ENCODE measurements at places on chromosomes 6 and 20. TPM values are rescaled to one million over a fixed set of nuclear protein-coding genes. Genes with fewer than 3 reads are reported as not detected.

GRCh38 chr6:13787137-13787536 lies 27.2 kb downstream of the MCUR1 start:
- no peaks in the 10 kb centered on the region for H3K27me3 ChIP-seq
- H3K4me3 ChIP-seq = peak overlapping the region; percentile 20
- H3K27ac ChIP-seq = peak overlapping the region; percentile 74
- no peak for DNase-seq
- peaks cover 3% of the 10 kb centered on the region for H3K36me3 ChIP-seq

DNA sequence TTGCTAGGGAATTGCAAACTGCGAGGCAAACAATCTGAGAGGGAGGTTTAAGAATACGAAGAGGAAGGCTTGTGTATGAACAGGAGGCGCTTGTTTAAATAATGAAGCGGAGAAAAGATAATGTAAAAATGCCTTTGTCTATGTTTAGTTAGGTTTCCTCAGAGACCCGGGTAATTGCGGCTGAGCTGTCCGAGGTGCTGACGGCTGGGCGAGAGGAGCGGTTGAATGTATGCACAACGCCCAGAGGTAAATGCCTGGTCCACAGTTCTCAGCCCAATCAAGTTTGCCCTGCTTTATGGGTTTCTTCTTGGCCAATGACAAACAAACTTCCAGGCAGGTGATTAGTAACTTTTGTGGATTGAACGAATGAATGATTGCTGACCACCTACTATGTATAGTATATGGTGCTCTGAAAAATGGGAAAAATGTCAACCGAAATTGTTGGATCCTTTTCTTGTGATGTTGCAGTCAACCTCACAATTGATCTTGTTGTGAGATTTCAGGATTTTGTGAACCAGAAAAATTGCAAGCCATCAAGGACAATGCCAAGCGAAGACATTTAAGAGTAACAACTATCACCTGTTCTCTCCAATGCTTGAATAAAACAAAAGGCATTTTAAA lies 38.3 kb upstream of the SLC32A1 start:
- H3K4me3 ChIP-seq = no peak overlapping the region
- H3K4me1 ChIP-seq = no peaks in the 10 kb centered on the region
- peaks cover 11% of the 10 kb centered on the region for H3K27me3 ChIP-seq
- no peak overlapping the region for H3K27ac ChIP-seq
- DNase-seq = peak; percentile 55

DNA sequence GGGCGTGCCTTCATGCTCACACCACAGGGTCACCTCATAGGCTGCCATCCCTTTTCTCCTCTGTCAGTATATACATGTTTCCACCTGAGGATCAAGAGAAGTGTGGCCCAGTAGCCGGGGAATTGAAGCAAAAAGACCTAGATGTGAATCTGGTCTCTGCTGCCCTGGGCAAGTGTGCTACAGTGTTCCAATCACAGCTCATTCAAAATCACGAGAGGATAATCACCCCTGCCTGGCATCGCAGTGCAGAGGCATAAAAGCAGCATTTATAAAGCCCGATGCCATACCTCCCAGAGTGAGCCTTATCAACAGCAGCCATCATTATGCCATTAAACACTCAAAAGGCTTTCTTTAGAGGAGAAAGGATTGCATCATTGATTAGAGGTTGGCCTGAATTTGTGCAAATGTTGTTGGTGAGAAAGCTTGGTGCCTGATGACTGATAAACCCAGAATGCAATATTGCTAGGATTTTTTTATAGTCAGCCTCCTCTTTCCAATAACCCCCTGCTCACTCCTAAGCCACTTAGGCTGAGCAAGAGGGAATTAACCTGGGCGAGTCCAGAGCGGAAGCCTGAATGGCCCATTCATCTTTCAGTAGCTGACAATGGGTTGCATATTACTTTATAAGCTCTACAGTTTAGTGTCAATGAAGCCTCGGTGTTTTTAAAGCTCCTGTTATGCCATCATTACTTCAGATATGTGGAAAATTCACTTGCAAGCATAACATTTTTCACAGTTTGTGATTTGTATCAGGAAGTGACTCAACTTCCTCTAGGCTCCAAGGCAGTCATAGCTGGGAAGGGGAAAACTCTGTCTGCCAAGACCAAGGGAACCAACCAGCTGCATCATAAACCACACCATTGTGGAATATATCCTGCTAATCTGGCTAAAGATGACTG lies 92.5 kb upstream of the NXT1 start:
- no peak overlapping the region for H3K27ac ChIP-seq
- no peak overlapping the region for H3K4me3 ChIP-seq
- H3K4me1 ChIP-seq = peaks cover 19% of the 10 kb centered on the region
- no peaks in the 10 kb centered on the region for H3K36me3 ChIP-seq
- no peaks in the 10 kb centered on the region for H3K27me3 ChIP-seq

TSPO2 gene
- polyA plus RNA-seq = 0.52 TPM

CCN5 gene
- 0.32 TPM for polyA plus RNA-seq
